ENCODE measurements at places on chromosomes 11 and 22. TPM values are rescaled to one million over a fixed set of nuclear protein-coding genes. Genes with fewer than 3 reads are reported as not detected.

- H3K36me3 ChIP-seq, result no peaks in the 10 kb centered on the region
- H3K27ac ChIP-seq, result no peak overlapping the region
- no peak overlapping the region for H3K4me3 ChIP-seq
- DNase-seq, result no peak
- H3K27me3 ChIP-seq, result no peaks in the 10 kb centered on the region
These were observed 305.5 kb downstream of the DDX10 start for GRCh38 chr11:108970221-108970991.

Gene RAB3IL1
- total RNA-seq, result 20.8 TPM

Gene CEND1
- total RNA-seq, result 1.9 TPM

DNA sequence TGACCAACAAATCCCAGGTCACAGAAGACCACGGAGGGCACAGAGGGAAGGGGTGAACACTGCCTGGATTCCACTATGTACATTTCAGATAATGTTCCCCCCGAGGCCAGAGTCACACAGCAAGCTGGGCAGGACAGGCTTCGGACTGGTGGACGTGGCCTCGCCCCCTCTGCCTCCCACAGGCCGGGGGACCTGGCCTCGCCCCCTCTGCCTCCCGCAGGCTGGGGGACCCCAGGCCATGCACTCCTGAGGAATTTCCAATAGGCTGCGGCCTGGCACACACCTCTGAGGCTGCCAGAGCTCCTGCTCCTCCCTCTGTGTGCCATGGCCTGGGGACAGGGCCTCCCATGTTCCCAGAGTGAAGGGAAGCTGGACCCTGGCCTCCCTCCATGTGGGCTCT is 1352.8 kb downstream of the BRD1 start:
- no peaks in the 10 kb centered on the region for H3K36me3 ChIP-seq
- no peak for DNase-seq
- H3K27me3 ChIP-seq, result no peaks in the 10 kb centered on the region
- no peak overlapping the region for H3K27ac ChIP-seq

GRCh38 chr22:27997538-27997937 is 78.5 kb upstream of the PITPNB start:
- no peak overlapping the region for H3K4me3 ChIP-seq
- H3K27ac ChIP-seq, result no peak overlapping the region
- peaks cover 19% of the 10 kb centered on the region for H3K36me3 ChIP-seq
- no peaks in the 10 kb centered on the region for H3K27me3 ChIP-seq

Gene MFRP
- total RNA-seq, result not detected

DNA sequence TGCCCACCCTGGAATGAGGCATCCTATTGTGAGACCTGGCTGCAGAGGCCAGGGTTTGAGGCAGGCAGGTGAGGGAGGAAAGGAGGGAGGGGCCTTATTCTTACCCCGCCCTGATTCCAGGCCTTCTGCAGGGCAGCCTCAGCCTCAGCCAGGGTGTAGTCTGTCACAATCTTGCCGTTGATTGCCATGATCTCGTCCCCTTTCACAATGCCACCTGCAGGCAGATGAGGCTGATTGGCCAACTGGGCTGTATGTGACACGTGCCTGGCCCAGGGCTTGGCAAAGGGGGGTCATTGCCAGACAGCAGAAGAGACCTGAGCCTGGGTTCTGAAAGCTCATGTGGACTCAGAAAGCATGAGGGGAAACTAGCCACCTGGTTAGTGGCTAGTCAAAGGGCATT is 21.4 kb upstream of the ABCC8 start:
- H3K4me1 ChIP-seq, result no peaks in the 10 kb centered on the region
- no peak overlapping the region for H3K4me3 ChIP-seq
- H3K27me3 ChIP-seq, result peaks cover 5% of the 10 kb centered on the region
- DNase-seq, result no peak

Gene NLRP14
- total RNA-seq, result not detected

GRCh38 chr11:93193731-93194130 is 4.1 kb downstream of the SLC36A4 start:
- H3K4me1 ChIP-seq, result no peaks in the 10 kb centered on the region
- no peak for DNase-seq
- no peak overlapping the region for H3K27ac ChIP-seq
- H3K27me3 ChIP-seq, result no peaks in the 10 kb centered on the region
- H3K4me3 ChIP-seq, result no peak overlapping the region

DNA sequence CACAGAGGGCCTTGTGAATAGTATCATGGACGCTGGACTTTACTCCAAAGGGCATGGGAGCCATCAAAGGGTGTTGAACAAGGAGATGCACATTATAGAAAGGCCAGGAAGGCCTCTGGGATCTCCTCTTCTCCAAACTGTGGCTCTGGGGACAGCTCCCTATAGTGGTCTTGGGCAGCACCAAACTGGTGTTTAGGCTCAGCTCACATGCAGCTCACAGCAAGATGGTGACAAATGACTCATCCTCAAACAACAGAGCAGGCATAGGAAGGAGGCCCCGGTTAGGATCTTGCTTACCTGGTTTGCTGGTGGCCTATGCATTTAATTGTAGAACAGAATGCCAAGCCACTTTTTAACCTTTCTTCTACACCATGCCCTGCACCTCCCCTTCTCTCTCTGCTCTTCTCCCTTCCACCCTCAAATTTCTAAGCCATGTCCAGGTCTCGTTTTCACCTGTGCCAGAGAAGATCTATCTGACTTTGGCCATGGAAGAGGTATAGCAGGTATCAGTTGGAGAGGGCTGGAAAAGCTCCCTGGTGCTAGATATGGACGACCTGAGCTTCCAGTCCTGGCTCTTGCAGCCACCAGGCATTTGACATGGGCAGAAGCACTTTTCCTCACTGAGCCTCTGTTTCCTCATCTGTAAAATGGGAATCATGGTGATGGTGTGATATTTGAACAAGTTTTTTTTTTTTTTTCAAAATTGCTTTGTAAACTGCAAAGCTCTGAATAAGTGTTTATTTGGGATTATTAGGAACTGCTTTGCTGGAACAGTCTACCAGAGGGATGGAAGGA is 14.4 kb upstream of the EHF start:
- H3K4me1 ChIP-seq, result peaks cover 5% of the 10 kb centered on the region
- H3K4me3 ChIP-seq, result no peak overlapping the region
- no peak overlapping the region for H3K27ac ChIP-seq
- no peaks in the 10 kb centered on the region for H3K27me3 ChIP-seq
- no peak for DNase-seq

DNA sequence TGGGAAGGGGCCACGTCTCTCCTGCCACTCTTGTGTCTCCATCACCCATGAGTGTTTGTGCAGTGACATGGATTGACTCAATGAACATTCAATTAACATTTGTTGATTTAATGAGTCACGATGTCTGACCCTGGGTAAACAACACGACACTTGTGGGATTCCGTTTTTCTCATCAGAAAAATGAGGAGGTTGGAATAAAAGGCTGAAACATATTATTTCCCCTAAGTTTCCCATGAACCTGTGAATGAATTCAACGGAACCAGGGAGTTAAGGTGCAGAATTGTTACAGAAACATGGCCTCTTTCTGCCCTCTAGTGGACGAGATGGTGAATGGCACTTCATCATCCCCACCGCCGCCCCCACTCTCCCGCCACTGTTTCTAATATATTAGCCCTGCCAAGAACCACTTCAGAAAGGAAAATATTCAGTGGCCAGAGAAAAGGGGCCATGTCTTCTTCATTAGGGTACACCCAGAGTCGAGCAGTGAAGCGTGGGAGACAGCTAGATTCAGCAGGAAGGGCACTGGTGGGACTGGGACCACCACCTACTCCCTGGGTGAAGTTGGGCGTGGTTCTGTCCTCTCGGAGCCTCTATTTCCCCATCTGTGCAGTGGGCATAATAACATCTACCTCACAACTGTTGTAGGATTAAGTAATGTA is 46.3 kb upstream of the SYT13 start:
- H3K27me3 ChIP-seq, result no peaks in the 10 kb centered on the region
- DNase-seq, result no peak
- H3K27ac ChIP-seq, result no peak overlapping the region
- H3K4me1 ChIP-seq, result no peaks in the 10 kb centered on the region

Gene FIBIN
- total RNA-seq, result 3.6 TPM

DNA sequence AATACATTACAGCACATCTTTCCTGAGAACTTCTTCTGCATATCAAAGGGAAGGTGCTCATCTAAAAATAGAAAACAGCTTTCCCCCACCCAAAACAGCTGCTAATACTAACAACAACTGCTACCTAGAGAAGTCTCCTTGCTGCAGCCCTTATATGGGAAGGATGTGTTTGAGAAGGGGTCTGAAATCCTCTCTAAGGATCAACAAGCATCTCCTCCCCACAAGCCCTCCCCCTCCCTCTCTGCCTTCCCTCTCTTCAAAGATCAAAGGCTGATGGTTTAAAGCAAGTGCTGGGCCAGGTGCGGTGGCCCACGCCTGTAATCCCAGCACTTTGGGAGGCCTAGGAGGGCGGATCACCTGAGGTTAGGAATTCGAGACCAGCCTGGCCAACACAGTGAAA is 33.5 kb downstream of the SCUBE2 start:
- H3K27ac ChIP-seq, result no peak overlapping the region
- no peaks in the 10 kb centered on the region for H3K36me3 ChIP-seq
- H3K4me1 ChIP-seq, result no peaks in the 10 kb centered on the region
- no peaks in the 10 kb centered on the region for H3K27me3 ChIP-seq

- H3K36me3 ChIP-seq, result no peaks in the 10 kb centered on the region
- H3K4me3 ChIP-seq, result no peak overlapping the region
- no peaks in the 10 kb centered on the region for H3K27me3 ChIP-seq
- H3K4me1 ChIP-seq, result peaks cover 11% of the 10 kb centered on the region
These were observed 2.9 kb upstream of the CAPN5 start for GRCh38 chr11:77063861-77064260.

GRCh38 chr22:37077802-37078448 is 26.4 kb downstream of the KCTD17 start:
- no peak overlapping the region for H3K27ac ChIP-seq
- H3K36me3 ChIP-seq, result no peaks in the 10 kb centered on the region
- DNase-seq, result peak; percentile 72
- no peak overlapping the region for H3K4me3 ChIP-seq
- no peaks in the 10 kb centered on the region for H3K4me1 ChIP-seq
- H3K27me3 ChIP-seq, result no peaks in the 10 kb centered on the region

- H3K4me3 ChIP-seq, result no peak overlapping the region
- peaks cover 7% of the 10 kb centered on the region for H3K27me3 ChIP-seq
- H3K4me1 ChIP-seq, result no peaks in the 10 kb centered on the region
These were observed 107.8 kb downstream of the FAR1 start for GRCh38 chr11:13776134-13776815.

DNA sequence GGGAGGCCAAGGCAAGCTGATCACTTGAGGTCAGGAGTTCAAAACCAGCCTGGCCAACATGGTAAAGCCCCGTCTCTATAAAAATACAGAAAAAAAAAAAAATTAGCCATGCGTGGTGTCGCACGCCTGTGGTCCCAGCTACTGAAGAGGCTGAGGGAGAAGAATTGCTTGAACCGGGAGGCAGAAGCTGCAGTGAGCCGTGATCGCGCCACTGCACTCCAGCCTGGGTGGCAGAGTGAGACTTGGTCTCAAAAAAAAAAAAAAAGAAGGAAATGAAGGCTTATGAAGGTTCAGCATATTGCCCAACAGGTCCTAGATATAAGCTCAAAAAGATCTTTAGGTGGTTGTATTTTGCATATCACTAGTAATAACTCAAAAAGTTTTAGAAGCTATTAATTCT is 10.2 kb downstream of the ATL3 start:
- no peak overlapping the region for H3K27ac ChIP-seq
- H3K36me3 ChIP-seq, result peaks cover 4% of the 10 kb centered on the region
- no peak overlapping the region for H3K4me3 ChIP-seq
- no peak for DNase-seq

DNA sequence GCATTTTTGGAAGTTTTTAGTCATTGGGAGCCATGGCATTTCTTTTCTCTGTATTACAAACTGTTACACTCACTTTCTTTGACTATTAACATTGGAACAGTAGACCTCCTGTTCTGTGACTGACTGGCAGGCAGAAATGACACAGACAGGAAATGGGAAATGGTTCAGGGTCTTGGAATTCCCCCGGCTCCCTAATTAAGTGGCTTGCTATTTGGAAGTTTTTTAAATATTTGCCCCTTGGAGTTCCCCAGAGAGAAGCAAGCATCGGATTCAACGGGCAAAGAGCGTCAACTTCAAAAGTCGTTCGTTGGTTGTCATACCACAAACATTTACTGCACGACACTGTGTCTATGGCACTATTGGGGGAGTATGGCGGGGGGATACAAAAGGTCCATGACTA is 1.1 kb upstream of the BIRC2 start:
- peak overlapping the region; percentile 99 for H3K27ac ChIP-seq
- no peaks in the 10 kb centered on the region for H3K4me1 ChIP-seq

Gene OR5J2
- total RNA-seq, result not detected

GRCh38 chr22:37244114-37244921 is at the start of gene RAC2:
TSS of gene RAC2 (minus strand) at chr22:37244269. CDS start at chr22:37244148, 121 bp downstream.
- no peak within 1 kb of the TSS for H3K4me3 ChIP-seq
- peak; percentile 50 for DNase-seq
- H3K36me3 ChIP-seq, result no peaks in the 10 kb centered on the region
- H3K4me1 ChIP-seq, result no peaks in the 10 kb centered on the region

- DNase-seq, result no peak
- H3K4me1 ChIP-seq, result peaks cover 11% of the 10 kb centered on the region
- no peak overlapping the region for H3K27ac ChIP-seq
- H3K4me3 ChIP-seq, result no peak overlapping the region
- no peaks in the 10 kb centered on the region for H3K27me3 ChIP-seq
- no peaks in the 10 kb centered on the region for H3K36me3 ChIP-seq
These were observed 45.7 kb downstream of the DBX1 start for GRCh38 chr11:20114588-20114987.

DNA sequence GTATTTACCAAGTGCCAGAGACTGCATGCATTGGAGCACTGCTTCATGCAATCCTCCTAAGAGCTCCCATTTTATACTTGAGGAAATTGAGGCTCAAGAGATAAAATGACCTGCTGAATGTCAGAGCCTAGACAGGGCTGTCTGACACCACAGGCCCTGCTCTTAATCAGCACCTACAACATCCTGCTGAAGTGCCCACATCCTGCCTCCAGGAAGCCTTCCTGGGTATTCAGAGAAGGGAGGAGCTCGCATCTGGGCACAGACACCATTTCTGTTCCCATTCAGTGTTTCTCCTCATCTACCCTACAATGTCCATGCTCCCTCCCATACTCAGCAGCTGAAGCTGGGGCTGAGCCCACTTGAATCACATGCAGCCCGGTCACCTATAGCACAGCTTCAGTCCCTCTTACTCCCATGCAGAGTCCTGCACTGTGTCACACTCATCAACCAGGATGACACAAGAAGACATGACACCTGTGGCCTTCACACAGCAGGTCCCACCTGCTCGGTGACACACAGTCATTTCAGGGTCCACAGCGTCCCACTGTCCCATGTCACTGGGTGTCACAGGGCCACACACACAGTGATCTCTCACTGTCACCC is 53.1 kb downstream of the PDE2A start:
- peaks cover 12% of the 10 kb centered on the region for H3K4me1 ChIP-seq
- no peaks in the 10 kb centered on the region for H3K36me3 ChIP-seq
- H3K4me3 ChIP-seq, result no peak overlapping the region
- H3K27ac ChIP-seq, result no peak overlapping the region
- DNase-seq, result no peak
- no peaks in the 10 kb centered on the region for H3K27me3 ChIP-seq

DNA sequence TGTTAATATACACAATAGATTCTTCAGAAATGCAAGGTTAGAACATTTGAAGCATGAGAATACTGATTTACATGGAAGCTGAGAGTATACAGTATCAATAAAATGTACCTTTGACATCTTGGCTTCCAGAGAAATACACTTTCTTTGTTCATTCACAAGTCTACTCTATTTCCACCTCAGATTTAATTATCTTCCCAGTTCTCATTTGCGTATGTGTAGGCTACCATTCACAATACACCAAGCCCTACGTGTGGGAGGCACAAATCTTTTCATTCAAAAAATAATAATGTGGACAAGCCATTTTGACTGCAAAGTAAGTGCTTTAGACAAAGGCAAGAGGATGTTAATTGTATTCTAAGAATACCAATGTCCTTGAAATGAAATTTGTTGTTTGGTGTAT is 132.7 kb upstream of the MTMR2 start:
- peaks cover 5% of the 10 kb centered on the region for H3K4me1 ChIP-seq
- H3K27ac ChIP-seq, result no peak overlapping the region
- H3K36me3 ChIP-seq, result no peaks in the 10 kb centered on the region
- no peak overlapping the region for H3K4me3 ChIP-seq
- no peak for DNase-seq
